Prostate gland (tissue), 2 donors: ENCODE measurements at places on chromosomes 13 and 19. TPM values are rescaled to one million over a fixed set of nuclear protein-coding genes. Genes with fewer than 3 reads are reported as not detected.

The ADGRE3 gene
- total RNA-seq, result 0.80 TPM

- no peaks in the 10 kb centered on the region for H3K27me3 ChIP-seq
- H3K27ac ChIP-seq, result peak overlapping the region; percentile 20
- no peaks in the 10 kb centered on the region for H3K36me3 ChIP-seq
- H3K4me3 ChIP-seq, result no peak overlapping the region
- H3K4me1 ChIP-seq, result no peaks in the 10 kb centered on the region
These were observed 51.7 kb upstream of the KLF2 start for GRCh38 chr19:16272945-16273344.

DNA sequence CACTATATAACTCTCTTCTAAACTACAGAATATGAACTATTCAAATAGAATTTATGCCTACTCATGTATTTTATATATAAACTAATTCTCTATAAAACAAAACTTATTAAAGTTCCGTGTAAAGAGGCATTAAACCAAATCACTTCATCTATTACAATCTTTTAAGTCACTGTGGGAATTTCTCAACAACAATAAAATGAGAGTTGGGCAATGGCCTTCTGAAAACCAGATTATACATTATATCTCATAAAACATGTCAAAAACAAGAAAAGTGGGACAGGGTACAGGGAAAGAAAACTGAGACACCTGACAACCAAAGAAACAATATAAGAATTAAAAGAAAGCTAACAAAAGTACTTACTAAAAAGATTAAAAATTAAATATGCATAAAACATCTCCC, 145.2 kb downstream of the DIAPH3 start:
- no peaks in the 10 kb centered on the region for H3K4me1 ChIP-seq
- no peaks in the 10 kb centered on the region for H3K36me3 ChIP-seq
- H3K27me3 ChIP-seq, result no peaks in the 10 kb centered on the region
- no peak overlapping the region for H3K4me3 ChIP-seq

DNA sequence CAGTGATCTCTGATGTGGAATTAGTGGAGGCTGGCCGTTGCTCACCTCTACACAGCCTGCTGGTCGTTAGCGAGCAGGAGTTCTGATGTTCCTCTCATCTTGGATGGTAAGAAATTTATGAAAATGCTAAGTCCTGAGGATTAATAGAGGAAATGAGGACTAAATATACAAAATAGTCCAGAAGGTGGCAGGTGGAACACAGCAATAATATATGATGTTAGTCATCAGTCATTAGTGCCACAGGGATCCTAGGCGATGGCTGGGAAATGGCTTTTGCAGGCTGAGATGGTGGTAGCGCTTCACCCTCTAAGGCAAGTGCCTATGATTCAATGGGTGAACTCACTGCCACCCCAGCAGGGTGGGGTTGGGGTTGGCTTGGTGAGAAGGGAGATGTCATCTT, 338.6 kb upstream of the TMTC4 start:
- H3K27ac ChIP-seq, result no peak overlapping the region
- no peaks in the 10 kb centered on the region for H3K27me3 ChIP-seq
- DNase-seq, result no peak

DNA sequence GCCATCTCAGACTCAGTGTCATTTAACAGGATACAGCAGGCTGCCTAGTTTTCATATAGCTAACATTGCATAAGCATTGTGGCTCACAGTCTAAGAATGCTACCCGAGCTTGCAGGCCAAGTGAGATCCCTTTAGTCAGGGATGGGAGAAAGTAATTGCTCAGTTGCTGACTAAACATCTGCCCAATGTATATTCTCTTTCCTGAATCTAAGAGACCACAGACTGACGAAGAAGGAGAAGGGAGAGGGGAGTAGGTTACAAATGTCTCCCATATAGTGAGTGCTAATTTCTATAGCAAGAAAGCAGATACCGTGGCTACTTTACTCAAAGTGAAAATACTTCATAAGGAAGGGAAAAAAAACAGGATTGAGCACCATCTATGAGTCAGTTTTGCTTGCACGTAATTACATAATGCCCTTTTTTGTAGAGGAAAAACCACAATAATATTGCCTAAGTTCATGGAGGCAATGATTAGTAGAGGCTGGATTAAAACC, 453.9 kb downstream of the COG6 start:
- H3K36me3 ChIP-seq, result no peaks in the 10 kb centered on the region
- no peak for DNase-seq
- no peaks in the 10 kb centered on the region for H3K27me3 ChIP-seq
- no peaks in the 10 kb centered on the region for H3K4me1 ChIP-seq
- H3K27ac ChIP-seq, result no peak overlapping the region

GRCh38 chr13:107835339-107836018, 379.9 kb downstream of the LIG4 start:
- no peaks in the 10 kb centered on the region for H3K36me3 ChIP-seq
- H3K27ac ChIP-seq, result no peak overlapping the region
- no peak overlapping the region for H3K4me3 ChIP-seq
- no peaks in the 10 kb centered on the region for H3K4me1 ChIP-seq
- no peak for DNase-seq

- H3K27ac ChIP-seq, result no peak overlapping the region
- DNase-seq, result no peak
- no peaks in the 10 kb centered on the region for H3K36me3 ChIP-seq
These were observed 8.5 kb upstream of the ZNF30 start for GRCh38 chr19:34918190-34918589.

DNA sequence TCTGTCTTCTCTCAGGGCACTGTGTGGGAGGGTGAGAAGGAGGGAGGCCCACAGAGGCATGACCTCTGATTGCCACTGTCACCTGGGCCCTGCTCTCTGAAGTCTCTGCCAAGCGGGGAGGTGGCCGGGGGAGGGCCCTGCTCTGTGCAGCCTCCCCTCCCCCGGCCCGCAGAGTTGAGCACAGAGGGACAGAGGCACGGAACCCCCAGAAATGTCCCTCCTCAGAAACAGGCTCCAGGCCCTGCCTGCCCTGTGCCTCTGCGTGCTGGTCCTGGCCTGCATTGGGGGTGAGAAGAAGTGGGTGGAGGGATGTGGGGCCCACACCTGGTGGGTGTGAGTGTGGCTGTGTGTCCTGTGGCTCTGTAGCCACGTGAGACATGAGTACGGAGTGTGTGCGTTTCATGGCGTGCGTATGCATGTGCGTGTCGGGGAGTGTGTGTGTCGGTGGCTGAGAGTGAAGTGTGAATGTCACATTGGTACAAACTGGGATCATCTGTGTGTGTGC, at the start of gene APOC4:
TSS of gene APOC4 (plus strand) at position 171 of the 505 bp plus-strand sequence. CDS start at position 212, 41 bp downstream.
- H3K4me1 ChIP-seq, result no peaks in the 10 kb centered on the region
- no peak for DNase-seq
- no peak within 1 kb of the TSS for H3K27ac ChIP-seq
- H3K4me3 ChIP-seq, result no peak within 1 kb of the TSS
- no peaks in the 10 kb centered on the region for H3K36me3 ChIP-seq
- H3K27me3 ChIP-seq, result no peaks in the 10 kb centered on the region

- H3K4me3 ChIP-seq, result no peak overlapping the region
- no peaks in the 10 kb centered on the region for H3K4me1 ChIP-seq
- no peaks in the 10 kb centered on the region for H3K36me3 ChIP-seq
- no peak overlapping the region for H3K27ac ChIP-seq
These were observed 15.9 kb downstream of the CBY2 start for GRCh38 chr13:45718063-45718462.
